Suprapubic skin (tissue), 4 donors: ENCODE measurements at places on chromosomes 6 and 20. TPM values are rescaled to one million over a fixed set of nuclear protein-coding genes. Genes with fewer than 3 reads are reported as not detected.
A peak's percentile ranks its signal among the peaks of the same experiment; 100 is the strongest.

GRCh38 chr6:23244300-23244699 is 674.9 kb downstream of the HDGFL1 start:
- no peak for DNase-seq

- no peak for DNase-seq
These were observed 82.4 kb downstream of the MAFB start for GRCh38 chr20:40606660-40607059.

DNA sequence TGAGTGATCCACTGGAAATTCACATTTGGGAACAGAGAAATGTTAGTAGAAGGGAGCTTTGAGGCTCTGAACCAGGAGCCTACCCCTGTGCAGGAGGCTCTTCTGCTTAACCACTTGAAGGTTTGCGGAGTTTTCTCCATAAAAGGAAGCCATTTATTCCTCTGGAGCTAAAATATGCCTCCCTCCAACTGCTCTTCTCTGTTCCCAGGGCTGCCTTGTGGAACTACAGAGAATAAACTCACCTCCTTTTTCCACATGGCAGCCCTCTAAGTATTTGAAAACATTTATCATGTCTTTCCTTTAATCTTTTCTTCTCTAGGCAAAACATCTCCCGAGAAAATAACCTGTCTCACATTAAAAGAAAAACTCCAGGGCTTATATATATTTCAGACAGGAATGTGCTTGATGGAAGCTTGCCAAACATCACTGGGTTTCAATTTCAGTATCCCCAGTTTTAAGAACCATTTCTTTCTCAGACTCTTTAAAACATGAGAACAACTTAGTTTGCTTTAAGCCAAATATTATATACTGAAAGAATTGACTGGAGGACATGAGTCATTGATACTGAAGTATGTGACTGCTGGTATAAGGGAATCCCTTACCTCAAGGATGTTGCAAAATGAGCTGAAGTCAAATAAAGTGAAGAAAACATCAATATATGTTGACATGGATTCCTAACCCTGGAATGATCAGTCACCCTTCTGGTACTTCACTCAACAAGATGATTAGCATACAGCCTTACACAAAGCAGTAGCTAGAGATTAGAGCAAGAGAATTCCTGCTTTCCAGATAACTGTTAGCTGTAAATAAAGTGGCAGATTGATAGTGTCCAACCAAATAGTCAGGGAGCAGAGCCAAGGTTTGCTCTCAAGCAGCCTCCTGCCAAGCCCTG is 74.0 kb downstream of the ZBTB2 start:
- no peak for DNase-seq

DNA sequence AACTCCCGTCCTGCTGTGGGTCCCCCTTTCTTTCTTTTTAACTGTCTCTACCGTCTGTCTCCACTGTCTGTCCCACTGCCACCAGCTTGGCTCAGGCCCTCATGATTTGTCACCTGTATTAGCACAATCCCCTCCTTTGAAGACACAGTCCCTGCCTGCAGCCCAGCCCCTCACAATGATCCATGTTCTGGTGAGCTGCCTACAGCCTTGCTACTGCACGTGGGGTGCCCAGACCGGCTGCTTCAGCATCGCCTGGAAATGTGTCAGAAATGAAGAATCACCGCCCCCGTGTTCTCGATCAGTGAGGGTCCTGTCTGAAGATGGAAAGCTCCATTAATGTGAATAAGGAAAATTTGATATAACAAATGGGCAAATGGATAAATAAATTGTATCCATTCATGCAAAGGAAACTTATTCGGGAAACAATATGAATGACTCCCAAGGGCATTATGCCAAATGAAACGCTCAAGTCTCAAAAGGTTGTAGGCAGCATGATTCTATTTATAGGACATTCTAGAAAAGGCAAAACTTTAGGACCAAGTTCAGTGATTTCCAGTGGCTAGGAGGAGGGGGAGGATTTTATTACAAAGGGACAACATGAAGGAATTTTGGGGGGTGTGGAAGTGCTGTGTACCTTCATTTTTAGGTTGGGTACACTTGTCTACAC is 59.4 kb upstream of the CD83 start:
- no peak for DNase-seq

FAM162B gene
- total RNA-seq: 1.4 TPM

GRCh38 chr6:116434056-116434725 is 27.0 kb upstream of the CALHM6 start:
- no peak for DNase-seq

DNA sequence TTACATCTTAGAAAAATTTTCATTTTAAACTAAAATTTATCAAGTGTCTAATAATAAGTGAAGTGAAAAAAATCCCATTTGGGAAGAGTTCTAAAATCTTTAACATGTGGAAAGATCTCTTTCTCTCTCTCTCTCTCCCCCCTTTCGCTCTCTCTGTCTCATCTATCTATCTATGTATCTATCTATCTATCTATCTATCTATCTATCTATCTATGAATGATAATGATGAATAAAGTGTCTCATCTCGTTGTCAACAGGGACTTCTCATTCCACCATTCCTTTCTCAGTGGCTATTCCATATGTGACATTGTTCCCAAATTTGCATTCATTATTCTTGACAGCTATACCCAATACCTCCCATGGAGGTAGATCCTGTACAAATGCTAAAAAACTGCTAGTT is 15.2 kb downstream of the CCDC170 start:
- no peak for DNase-seq

PI3 gene
- total RNA-seq: 2.6 TPM

GRCh38 chr6:85483846-85484245 is 34.0 kb downstream of the NT5E start:
- no peak for DNase-seq

DNA sequence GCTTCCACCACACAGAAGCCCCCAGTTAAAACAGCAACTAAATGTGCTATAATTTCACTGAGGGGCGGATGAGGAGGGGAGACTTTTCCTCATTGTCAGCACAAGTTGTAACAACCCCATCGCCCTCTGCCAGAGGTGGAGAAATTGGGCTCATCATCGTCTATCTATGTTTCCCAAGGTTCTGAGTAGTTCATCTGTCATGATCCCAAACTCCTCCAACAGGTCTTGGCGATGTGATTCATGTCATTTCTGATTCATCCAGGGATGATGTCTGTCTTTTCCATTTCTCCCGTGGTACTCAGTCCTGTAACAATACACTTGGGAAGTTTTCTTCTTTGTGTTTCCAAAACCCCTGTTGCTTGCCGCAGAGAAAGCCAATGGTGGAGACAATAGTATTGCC is 51.0 kb downstream of the TFAP2A start:
- DNase-seq: no peak

DNA sequence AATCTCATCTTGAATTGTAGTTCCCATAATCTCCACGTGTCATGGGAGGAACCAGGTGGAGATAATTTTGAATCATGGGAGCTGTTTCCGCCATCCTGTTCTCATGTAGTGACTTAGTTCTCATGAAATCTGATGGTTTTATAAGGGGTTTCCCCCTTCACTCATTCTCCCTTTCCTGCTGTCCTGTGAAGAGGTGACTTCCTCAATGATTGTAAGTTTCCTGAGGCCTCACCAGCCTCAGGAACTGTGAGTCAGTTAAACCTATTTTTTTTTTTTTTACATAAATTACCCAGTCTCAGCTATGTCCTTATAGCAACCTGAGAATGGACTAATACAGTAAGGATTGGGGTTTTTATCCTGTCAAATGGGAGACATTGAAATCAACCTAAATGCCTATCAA is 328.3 kb downstream of the TBC1D32 start:
- no peak for DNase-seq

DNA sequence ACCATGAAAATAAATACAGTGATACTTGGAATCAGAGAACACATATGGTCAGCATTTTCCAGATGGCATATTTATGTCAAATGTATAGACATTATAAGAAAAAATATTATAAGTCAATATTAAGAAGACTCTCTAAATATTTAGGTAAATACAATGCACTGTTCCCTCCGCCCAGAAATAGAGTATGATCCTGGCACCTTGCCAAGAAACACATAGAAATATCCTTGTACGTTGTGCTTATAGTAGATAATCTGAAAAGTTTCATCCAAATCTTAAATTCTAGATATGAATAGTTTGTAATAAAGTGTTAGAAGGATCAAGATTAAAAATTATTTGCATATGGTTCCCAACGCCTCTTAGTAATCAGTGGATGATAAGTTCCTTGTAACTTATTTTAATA is 645.8 kb upstream of the GJE1 start:
- DNase-seq: no peak

DNA sequence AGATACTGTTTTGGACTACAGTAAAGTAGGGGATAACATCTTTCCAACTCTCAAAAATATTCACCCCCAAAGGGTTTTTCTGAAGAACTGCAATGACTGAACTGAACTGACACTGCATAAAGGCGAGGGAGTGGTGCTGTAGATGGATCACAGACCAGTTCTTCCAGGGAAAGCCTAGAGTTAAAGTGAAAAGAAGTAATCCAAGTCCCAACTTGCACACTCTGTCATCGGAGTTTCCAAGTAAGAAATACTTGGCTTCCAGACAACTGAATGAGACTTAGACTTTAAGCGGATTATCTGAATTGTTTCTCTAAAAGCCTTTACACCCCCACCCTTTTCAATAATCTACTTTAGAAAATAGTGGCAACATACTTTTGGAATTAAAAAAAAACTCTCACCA is 134.1 kb upstream of the PREP start:
- DNase-seq: no peak

HLA-DOB gene
- 5.1 TPM for total RNA-seq

DNA sequence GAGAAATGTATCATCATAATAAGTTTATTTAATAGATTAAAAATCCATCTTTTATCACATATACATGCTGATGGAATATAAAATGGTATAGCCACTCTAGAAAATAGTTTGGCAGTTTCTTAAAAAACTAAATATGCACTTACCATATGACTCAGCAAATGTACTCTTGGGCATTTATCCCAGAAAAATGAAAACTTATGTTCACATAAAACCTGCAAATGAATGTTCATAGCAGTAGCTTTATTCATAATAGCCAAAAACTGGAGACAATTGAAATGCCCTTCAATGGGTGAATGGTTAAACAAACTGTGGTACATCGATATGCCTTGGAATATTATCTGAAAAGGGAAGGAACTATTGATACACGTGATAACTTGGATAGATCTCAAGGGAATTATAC is 6.4 kb upstream of the NCOA7 start:
- DNase-seq: no peak

SYCP2L gene
- 5.2 TPM for total RNA-seq

GRCh38 chr6:89928604-89929003 is 34.3 kb downstream of the GJA10 start:
- no peak for DNase-seq

ENPP4 gene
- 5.8 TPM for total RNA-seq

DNA sequence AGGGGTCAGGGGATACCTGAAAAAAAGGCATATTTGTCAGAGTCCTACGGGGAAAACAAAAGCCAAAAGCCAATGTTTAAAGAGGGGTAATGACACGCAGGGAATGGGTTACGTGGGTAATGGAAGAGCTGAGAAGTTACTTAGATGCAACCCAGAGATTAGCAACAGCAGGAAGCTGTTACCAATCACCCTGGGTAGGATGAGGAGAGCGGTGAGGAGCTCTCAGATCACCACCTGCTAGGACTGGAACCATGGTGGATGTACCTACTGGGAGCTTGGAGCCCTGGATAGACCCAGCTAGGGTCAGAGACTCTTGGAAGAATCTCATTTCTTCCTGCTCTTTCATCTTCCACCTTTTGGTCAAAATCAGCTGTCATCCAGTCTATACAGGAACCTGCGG is 51.2 kb upstream of the RNF24 start:
- DNase-seq: no peak

- peak; percentile 68 for DNase-seq
These were observed 1.6 kb downstream of the HLA-DQB1 start for GRCh38 chr6:32664827-32665362.

MEP1A gene
- not detected for total RNA-seq

GRCh38 chr6:146281651-146282362 is 252.9 kb downstream of the GRM1 start:
- DNase-seq: no peak

DNA sequence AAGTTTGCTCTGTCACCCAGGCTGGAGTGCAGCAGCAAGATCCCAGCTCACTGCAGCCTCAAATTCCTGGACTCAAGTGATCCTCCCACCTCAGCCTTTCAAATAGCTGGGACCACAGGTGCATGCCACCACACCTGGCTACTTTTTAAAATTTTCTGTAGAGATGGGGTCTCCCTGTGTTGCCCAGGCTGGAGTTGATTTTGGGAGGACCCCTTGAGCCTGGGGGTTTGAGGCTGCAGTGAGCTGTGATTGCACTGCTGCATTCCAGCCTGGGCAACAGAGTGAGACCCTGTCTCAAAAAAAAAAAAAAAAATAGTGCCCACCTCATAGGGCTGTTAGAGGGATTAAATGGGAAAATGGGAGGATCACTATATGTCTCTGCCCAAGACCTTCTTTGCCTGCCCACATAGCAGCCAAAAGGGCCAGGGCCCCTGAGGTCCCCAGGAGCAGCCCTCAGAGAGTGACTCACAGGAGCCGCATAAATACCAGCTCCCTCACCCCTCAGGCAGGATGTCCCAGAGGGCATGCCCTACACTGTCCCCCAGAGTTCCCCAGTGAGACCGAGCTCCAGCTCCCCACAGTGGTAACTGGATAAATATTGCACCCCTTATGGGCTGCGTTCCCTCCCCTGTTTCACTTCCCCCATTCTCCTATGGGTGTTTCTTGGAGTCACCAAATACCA is 11.7 kb upstream of the MDGA1 start:
- no peak for DNase-seq

AHCY gene
- total RNA-seq: 88.9 TPM

DNA sequence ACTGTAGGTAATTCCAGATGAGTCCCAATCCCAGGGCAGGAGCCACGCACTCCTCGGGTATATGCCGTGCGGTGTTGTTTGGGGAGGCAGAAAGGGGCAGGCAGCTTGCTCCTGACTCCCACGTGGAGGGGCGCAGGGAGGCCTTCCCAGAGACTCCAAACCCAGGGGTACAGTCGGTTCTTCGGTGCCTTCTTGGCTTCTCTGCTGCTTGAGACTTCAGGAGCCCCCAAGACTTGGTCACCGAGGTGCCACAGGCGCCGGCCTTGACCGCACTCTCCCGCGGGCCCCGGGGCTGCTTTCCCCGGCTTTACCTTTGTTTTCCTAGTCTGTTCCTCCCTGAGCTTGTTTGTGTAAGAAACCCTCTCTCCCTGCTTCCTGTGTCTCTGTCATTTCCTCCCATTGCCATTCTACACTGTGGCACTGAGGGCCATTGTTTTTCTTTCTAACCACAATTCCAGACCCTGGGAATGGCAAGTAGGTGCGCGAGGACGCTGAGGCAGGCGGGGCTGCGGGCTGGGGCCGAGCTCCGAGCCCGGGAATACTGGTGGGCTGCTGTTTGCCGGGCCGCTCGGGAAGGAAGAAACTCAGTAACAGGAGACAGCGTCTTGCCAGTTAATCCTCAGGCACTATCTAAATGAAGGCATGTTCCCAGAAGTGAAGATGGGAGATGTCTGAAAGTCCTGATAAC is 215.6 kb upstream of the HEY2 start:
- no peak for DNase-seq

FOXC1 gene
- 35.8 TPM for total RNA-seq

DNA sequence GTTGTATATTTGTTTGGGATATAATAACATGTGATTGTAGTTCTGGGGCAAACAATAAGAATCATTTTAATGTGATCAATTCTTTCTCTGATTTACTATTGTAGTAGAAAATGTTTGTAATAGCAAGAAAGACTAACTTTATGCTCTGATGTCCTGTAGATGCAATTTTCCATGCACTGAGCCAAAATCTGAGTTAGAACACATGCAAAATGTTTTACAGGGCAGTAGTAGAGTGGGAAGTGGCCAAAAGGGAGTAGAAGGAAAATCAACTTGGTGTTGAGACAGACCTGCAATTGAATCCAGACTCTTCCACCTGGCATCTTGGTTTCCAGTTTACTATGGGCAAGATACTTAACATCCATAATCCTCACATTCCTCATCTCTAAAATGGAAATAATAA is 93.5 kb upstream of the BMP5 start:
- DNase-seq: no peak
